Activated CD4-positive, CD25-positive, alpha-beta regulatory T cell treated with anti-CD3 and anti-CD28 coated beads, Interleukin-2, amount 50 U/mL, for 72 hours (primary cell): ENCODE measurements at places on chromosomes 7 and 10.

DNA sequence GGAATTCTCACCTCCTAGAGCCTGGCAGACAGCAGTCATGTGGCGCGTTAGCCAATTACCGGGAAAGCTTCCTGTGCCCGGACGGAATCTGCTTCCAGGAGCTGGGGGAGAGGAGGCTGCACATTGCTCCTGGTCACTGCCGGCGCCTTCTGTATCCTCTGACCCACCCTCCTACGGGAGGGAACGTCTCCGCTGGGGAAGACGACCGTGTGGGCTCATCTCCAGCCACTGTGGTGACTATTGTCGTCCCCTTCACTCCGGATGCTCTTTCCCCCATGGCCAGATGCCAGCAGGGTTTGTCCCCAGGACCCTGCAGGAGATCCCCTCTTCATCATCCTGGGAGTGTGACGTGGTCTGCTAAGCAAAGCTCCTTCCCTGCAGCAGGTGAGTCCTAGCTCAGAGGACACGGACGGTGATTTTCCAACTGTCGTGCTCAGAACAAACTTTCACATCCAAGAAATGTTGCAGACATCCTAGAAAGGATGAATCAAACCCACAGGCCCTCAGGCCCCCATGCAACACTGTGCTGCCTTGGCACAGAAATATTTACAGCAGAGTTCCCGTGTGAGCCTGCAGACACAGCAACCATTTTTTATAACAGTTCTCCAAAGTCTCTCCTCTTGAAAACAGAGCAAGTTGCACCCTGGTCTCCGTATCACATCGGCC lies 29.6 kb upstream of the FAM20C start:
- no peak for DNase-seq

DNA sequence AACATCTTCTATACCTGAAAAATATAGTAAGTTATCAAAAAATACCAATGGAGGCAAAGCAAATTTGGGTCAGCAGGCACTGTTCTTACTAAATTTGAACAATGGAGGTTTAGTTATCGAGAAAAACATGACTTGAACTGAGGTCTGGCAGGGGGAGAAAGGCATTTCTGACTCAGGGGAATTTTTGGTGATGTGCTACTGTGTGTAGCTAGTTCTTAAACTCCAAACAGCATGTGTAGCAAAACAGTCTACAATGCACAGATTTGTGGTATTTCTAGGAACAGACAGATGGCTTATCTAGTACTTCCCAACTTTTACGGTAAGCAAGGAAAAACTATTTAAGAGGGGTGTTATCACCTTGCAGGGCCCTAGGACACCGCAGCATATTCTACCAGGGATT lies 311.6 kb upstream of the LRRN3 start:
- DNase-seq = no peak

GRCh38 chr10:93152136-93152535 lies 78.4 kb downstream of the CYP26A1 start:
- DNase-seq = no peak

GRCh38 chr7:55965100-55965470 lies 700 bp downstream of the NIPSNAP2 start:
- DNase-seq = no peak
